Endothelial cell of coronary artery (primary cell): ENCODE measurements at places on chromosomes 3 and 15. TPM values are rescaled to one million over a fixed set of nuclear protein-coding genes. Genes with fewer than 3 reads are reported as not detected.

OR5K2 gene
- total RNA-seq = not detected in 2 replicates

CRABP1 gene
- not detected in 2 replicates for total RNA-seq

MST1 gene
- total RNA-seq = 1.7 and 3.9 TPM in 2 replicates

ADGRG7 gene
- not detected in 2 replicates for total RNA-seq

ANKDD1A gene
- 1.6 and 2.7 TPM in 2 replicates for total RNA-seq

GOLGA8H gene
- 0.90 and 1.1 TPM in 2 replicates for total RNA-seq

CHRFAM7A gene
- 2.7 and 2.9 TPM in 2 replicates for total RNA-seq

APBA2 gene
- total RNA-seq = 42.6 and 48.3 TPM in 2 replicates

GP5 gene
- 0.09 TPM in 1 of 2 replicates, not detected in the other for total RNA-seq

PCOLCE2 gene
- total RNA-seq = 0.27 and 13.6 TPM in 2 replicates

KLHL6 gene
- total RNA-seq = 5.9 and 7.5 TPM in 2 replicates

IL20RB gene
- 0.54 and 1.3 TPM in 2 replicates for total RNA-seq

LCTL gene
- 0.09 TPM in 1 of 2 replicates, not detected in the other for total RNA-seq

PAK6 gene
- not detected in 2 replicates for total RNA-seq

SEMA4B gene
- 10.9 and 65.6 TPM in 2 replicates for total RNA-seq

TIMP4 gene
- 0.09 and 0.47 TPM in 2 replicates for total RNA-seq

SLC51A gene
- total RNA-seq = not detected in 2 replicates

GOLGA6L24 gene
- not detected in 2 replicates for total RNA-seq

RAD51 gene
- total RNA-seq = 3.7 and 7.6 TPM in 2 replicates

CCDC191 gene
- 1.6 and 2.2 TPM in 2 replicates for total RNA-seq

GPR176 gene
- 26.5 and 57.8 TPM in 2 replicates for total RNA-seq

EXOG gene
- 12.3 and 12.9 TPM in 2 replicates for total RNA-seq

NR1I2 gene
- total RNA-seq = under 0.01 and 0.09 TPM in 2 replicates

CGNL1 gene
- total RNA-seq = 20.9 and 28.3 TPM in 2 replicates

EFHB gene
- total RNA-seq = 0.27 and 0.28 TPM in 2 replicates

C3orf38 gene
- total RNA-seq = 19.3 and 22.5 TPM in 2 replicates

GMNC gene
- under 0.01 TPM in 1 of 2 replicates, not detected in the other for total RNA-seq

SCN11A gene
- total RNA-seq = 0.09 TPM in 1 of 2 replicates, not detected in the other

CCR2 gene
- not detected in 2 replicates for total RNA-seq

ASB14 gene
- total RNA-seq = not detected in 2 replicates

UROC1 gene
- total RNA-seq = not detected in 2 replicates

NEK10 gene
- total RNA-seq = 3.4 and 9.0 TPM in 2 replicates

SYNPR gene
- not detected in 2 replicates for total RNA-seq

CA12 gene
- 0.90 and 4.0 TPM in 2 replicates for total RNA-seq

SOX14 gene
- not detected in 2 replicates for total RNA-seq

ZNF662 gene
- total RNA-seq = 0.36 and 1.6 TPM in 2 replicates

ZNF385D gene
- 0.27 and 0.38 TPM in 2 replicates for total RNA-seq

CASR gene
- total RNA-seq = not detected in 2 replicates

CYP8B1 gene
- total RNA-seq = not detected in 2 replicates

LOXL1 gene
- 4.1 and 20.2 TPM in 2 replicates for total RNA-seq

FSIP1 gene
- total RNA-seq = 0.63 and 0.75 TPM in 2 replicates

TPRG1 gene
- 0.19 and 0.27 TPM in 2 replicates for total RNA-seq

SI gene
- not detected in 2 replicates for total RNA-seq

C2CD4A gene
- 0.94 and 1.5 TPM in 2 replicates for total RNA-seq

TF gene
- total RNA-seq = under 0.01 and 0.36 TPM in 2 replicates

TNNC1 gene
- 0.18 and 0.19 TPM in 2 replicates for total RNA-seq

THAP10 gene
- 1.1 and 1.3 TPM in 2 replicates for total RNA-seq

SLC49A4 gene
- total RNA-seq = 8.7 and 12.6 TPM in 2 replicates

RPP25 gene
- total RNA-seq = 6.1 and 7.7 TPM in 2 replicates

SAMD7 gene
- total RNA-seq = not detected in 2 replicates

IMP3 gene
- 65.3 and 75.2 TPM in 2 replicates for total RNA-seq

CACNA2D2 gene
- not detected in 2 replicates for total RNA-seq

LRRFIP2 gene
- 61.1 and 64.1 TPM in 2 replicates for total RNA-seq

ITIH3 gene
- total RNA-seq = 0.09 TPM in 1 of 2 replicates, not detected in the other

CHRNA5 gene
- total RNA-seq = 2.6 and 4.4 TPM in 2 replicates

CD200R1 gene
- total RNA-seq = not detected in 2 replicates
